ENCODE measurements at places on chromosomes 1 and 21.

DNA sequence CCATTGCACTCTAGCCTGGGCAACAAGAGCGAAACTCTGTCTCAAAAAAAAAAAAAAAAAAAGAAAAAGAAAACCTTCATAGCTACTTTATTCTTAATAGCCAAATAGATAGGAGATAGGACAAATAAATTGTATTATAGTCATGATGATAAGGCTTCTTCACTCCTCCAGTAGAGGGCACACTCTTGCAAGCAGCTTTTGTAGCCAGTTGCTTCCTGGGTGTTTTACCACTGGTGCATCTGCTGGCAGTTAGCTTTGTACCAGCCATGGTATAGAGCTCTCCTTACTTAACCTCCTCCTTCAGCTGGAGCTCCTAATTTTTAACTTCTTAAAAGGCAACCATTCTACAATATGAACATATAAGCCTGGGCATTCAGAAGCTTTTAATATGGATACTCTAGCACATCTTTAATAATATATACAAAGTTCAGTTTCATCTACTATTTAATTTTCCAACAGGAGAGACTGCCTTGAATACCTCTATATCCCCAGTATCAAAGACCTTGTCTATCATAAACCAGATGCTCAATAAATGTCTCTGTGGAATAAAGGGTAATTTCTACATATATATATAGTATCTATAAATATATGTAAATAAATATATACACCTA is 35.8 kb downstream of the EVI5 start:
- DNase-seq: no peak

DNA sequence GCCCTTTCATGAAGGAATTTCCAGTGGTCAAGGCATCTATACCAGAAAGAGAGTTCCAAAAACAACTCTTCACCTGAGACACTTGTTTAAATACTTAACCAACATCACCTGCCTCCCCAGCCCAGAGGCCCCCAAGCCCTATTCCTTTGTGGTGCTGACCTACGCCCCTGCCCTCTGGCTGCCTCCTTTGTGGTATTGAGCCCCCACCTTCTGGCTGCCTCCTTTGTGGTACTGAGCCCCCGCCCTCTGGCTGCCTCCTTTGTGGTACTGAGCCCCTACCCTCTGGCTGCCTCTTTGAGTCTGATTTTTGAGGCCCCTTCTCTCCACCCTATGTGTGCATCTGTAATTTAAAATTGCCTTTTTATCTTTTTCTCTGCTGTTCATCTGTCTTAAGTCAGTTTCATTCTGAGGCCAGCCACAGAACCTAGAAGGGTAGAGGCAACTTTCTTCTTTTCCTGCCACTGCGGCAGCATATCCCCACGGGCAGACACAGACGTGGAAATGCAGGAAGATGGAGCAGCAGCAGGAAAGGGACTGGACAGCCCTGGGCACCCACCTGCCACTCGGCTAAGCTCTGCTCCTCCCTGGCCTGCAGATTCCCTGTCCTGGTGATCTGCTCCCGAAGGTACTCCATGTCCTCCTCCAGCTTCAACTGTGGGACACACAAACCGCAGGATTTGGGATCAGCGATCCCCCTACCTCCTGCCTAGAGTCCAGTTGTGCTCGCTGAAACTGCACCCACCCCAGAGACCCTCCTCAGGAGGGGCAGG is 3.2 kb downstream of the TRIM17 start:
- DNase-seq: no peak

GRCh38 chr21:43021191-43021590 is 46.8 kb downstream of the PKNOX1 start:
- no peak for DNase-seq

DNA sequence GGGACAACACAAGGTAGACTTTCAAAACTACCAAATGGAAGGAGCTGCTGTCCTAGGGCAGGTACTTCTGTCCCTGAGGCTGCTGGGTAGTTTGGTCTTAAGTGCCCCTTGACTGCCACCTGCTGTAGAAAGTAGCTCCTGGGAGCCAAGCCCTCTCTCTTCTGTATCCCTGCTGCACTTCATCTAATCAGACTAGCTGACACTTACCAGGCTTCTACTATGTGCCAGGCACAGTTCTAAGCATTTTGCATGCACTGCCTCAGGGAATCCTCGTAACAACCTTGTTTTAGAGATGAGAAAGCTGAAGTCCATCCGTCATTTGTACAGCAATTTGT is 15.9 kb upstream of the SRSF4 start:
- DNase-seq: no peak

DNA sequence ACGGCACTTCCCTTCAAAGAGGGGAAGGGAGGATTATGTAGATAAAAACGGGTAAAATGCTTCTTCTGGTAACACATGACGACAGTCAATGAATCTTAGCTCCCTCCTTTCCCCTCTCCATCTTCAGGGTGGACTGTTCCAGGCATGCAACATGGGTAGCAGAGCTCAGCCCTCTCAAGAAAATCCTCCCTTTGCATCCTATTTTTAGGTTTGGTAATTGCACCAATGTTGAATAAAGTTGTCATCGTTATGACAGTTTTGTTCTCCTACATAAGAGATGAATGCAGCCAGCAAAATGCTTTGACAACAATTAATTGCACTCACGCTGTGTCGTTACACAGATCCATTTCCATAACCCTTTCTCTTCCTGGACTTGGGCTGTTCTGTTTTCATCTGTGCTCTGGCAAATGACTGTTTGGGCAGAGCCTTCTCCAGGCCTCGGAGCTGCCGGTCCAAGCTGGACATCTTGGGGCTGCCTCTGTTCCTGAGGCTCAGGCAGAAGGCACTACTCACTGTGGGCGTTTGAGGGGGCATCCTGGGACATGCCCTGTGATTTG is 127.6 kb downstream of the CNIH3 start:
- no peak for DNase-seq

DNA sequence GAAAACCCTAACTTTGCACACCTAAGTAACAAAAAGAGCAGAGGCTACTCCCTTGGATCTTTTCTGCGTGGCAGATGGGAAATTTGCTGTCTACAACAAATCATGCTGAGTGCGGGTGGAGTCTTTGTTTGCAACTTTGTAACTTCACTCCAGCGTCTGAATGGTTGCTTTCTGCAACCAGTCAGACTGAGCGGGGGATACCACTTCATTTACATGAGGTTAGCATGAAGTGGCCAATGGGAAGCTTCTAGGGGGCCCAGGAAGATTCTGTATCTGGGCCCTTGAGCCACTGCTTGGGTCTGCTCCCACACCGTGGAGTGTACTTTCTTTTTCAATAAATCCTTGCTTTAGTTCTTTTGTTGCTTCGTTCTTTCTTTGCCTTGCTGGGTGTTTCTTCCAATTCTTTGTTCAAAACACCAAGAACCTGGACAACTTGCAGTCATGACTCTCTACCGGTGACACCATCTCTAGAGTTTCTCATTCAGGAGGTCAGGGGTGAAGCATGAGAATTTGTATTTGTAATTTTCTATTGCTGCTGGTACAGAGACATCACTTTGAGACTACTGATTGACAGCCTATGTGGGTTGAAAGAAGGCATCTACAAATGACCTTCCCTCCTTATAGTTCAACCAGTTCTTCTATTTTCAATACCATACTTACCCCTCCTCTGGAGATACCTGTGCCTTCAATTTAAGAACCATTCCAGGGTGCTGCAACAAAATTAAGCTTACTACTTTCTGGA is 55.8 kb upstream of the RC3H1 start:
- DNase-seq: no peak

- DNase-seq: no peak
Measured at GRCh38 chr1:25697435-25698217, 81.0 kb downstream of the MAN1C1 start.

DNA sequence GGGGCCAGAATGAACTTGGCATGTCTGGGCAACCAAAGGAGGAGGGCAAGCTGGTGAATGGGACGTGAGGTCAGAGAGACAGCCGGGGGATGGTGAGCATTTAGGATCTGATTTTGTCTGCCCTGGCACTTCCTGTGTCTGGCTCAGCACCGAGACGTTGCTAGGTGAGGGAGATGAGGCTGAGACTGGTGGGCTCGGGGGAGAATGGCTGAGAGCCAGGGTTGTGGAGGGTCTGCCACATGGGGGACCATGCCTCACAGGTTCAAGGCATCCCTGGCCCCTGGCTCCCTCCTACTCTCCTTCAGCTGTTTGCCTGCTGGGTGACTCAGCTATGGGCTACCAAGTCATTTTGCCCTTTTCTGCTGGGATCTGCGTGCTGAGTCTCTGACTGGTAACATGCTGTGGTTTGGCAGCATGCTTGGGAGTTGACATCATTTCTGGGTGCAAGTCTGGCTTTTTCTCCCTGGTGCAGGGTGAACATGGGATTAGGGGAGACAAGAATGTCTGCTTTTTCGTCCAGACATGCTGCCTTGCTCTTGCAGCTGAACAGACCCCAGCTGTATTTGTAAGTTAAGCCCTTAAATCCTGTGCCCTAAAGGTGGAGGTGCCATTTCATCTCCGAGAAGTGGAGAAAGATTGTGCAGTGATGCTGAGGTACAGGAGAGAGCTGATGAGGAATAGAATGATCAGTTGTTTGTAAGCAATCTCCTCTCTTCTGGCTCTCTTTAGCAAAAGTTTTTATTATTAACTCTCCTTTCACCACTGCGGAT is 17.6 kb downstream of the GALNT2 start:
- DNase-seq: no peak
